ENCODE measurements at places on chromosomes 3 and 15. TPM values are rescaled to one million over a fixed set of nuclear protein-coding genes. Genes with fewer than 3 reads are reported as not detected.

GRCh38 chr3:184289426-184289938 lies 9.6 kb upstream of the PSMD2 start:
- no peaks in the 10 kb centered on the region for H3K36me3 ChIP-seq
- peaks cover 4% of the 10 kb centered on the region for H3K27me3 ChIP-seq
- H3K4me1 ChIP-seq = no peaks in the 10 kb centered on the region
- no peak overlapping the region for H3K4me3 ChIP-seq

- no peak overlapping the region for H3K4me3 ChIP-seq
- DNase-seq = no peak
- H3K27me3 ChIP-seq = no peaks in the 10 kb centered on the region
- H3K36me3 ChIP-seq = no peaks in the 10 kb centered on the region
Observed at GRCh38 chr15:58268746-58269267, 130.6 kb downstream of the AQP9 start.

The THBS1 gene
- 285 TPM for total RNA-seq

DNA sequence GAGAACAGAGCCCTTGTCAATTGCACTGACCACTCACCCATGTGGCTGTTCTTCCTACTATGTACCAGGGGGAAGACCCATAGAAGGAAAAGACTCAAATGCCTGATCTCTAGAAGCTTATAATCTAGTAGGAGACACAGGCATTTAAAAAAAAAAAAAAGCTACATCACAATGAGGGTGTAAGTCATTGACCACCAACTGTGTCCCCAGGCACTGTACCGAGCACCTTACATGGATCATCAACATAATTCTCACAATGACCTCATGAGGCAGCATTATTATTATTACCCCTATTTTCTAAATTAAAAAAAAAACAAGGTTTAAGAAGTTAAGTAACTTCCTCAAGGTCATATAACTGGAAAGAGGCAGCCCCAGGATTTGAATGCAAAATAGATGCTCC lies 247.4 kb downstream of the SHOX2 start:
- no peaks in the 10 kb centered on the region for H3K4me1 ChIP-seq
- no peak overlapping the region for H3K27ac ChIP-seq
- H3K4me3 ChIP-seq = no peak overlapping the region
- no peak for DNase-seq

GRCh38 chr3:177210744-177211502 lies 13.6 kb upstream of the TBL1XR1 start:
- H3K4me1 ChIP-seq = no peaks in the 10 kb centered on the region
- DNase-seq = no peak
- no peaks in the 10 kb centered on the region for H3K36me3 ChIP-seq
- H3K4me3 ChIP-seq = no peak overlapping the region
- no peaks in the 10 kb centered on the region for H3K27me3 ChIP-seq

DNA sequence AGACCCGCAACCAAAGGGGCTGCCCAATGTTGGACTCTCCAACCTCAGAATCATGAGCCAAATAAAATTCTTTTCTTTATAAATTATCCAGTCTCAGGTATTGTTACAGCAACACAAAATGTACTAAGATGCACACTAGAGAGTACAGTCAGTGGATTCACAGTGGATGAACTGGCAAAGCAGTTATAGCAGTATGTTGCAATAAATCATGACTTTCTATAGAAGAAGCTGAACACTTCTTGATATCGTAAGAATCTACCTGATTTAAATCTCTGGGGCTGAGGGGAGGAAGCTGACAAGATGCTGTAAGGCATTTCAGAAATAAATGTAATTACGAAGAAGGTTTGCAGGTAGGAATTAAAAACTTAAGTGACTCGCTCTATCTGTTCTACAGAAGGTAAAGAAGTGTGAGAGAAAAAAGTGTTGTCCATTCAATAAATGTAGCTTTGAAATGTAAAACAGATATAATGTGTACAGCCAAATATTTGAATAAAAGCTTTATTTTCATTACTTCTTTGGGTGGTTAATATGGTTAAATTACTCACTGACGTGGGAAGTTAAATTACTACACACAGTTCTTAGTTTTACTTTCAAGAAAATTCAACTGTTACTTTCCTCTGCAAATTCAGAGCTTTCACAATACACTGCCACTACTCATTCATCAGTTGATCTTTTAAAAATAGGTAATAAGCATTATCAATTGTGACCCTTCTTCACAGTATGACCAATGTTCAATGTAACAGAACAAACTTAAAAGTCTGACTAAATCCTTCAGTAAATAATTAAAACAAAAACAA lies 439.1 kb downstream of the SHQ1 start:
- no peaks in the 10 kb centered on the region for H3K27me3 ChIP-seq
- H3K4me1 ChIP-seq = no peaks in the 10 kb centered on the region
- no peaks in the 10 kb centered on the region for H3K36me3 ChIP-seq

The CAV3 gene
- total RNA-seq = not detected

GRCh38 chr3:187684444-187684843 lies 14.2 kb upstream of the SST start:
- no peak for DNase-seq
- no peaks in the 10 kb centered on the region for H3K36me3 ChIP-seq
- no peaks in the 10 kb centered on the region for H3K27me3 ChIP-seq
- H3K4me1 ChIP-seq = no peaks in the 10 kb centered on the region

The CRABP1 gene
- total RNA-seq = not detected

- DNase-seq = no peak
Observed at GRCh38 chr3:128488636-128488990, 4.4 kb downstream of the GATA2 start.

The MOBP gene
- not detected for total RNA-seq

The MESP2 gene
- total RNA-seq = 0.21 TPM

- H3K27ac ChIP-seq = peak overlapping the region; percentile 44
- no peaks in the 10 kb centered on the region for H3K4me1 ChIP-seq
- no peak overlapping the region for H3K4me3 ChIP-seq
- no peaks in the 10 kb centered on the region for H3K36me3 ChIP-seq
- no peak for DNase-seq
Observed at GRCh38 chr15:89836267-89837133, 21.8 kb upstream of the ANPEP start.

DNA sequence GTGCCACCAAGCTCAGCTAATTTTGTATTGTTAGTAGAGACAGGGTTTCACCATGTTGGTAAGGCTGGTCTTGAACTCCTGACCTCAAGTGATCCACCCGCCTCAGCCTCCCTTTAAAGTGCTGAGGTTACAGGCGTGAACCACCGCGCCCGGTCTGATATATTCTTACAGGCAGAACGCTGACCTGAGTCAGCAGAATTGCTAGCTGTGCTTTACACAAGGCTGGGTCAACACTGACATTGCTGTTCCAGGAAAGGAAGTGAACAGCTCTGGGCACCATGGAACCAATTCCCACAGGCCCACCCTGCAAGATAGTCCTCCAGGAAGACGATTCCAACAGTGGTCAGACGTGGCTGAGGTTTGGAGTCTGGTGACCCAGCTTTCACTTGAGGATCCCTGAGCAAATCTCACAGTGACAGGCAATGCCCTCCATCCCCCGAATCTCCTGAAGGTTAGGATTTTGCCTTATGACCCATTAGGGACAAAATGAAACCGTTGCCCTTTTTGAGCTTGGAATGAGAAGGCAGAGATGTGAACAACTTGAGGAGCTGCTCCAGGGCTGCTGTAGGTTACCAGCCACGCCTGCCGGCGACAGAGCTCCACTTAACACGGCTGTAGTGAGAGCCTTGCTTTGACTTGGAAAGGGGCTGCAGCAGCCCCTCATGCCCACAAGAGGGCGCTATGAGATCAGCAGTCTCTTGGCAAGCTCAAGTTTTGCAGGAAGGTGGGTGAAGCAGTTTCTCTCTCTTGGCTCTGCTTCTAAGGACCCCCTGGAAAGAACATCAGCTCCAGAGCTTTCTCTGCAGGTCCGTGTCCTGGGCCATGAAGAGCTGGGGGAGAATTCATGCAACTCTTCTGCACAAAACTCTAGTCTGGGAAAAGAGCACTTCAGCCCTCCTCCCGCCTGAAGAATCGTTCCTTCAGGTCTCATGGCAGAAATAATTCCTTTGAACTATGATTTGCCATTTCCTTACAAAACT lies 74.1 kb downstream of the SENP2 start:
- H3K27me3 ChIP-seq = no peaks in the 10 kb centered on the region
- DNase-seq = peak; percentile 76
- H3K4me1 ChIP-seq = peaks cover 19% of the 10 kb centered on the region
- H3K4me3 ChIP-seq = no peak overlapping the region

- no peak for DNase-seq
- no peaks in the 10 kb centered on the region for H3K27me3 ChIP-seq
- H3K4me3 ChIP-seq = no peak overlapping the region
Observed at GRCh38 chr3:78844307-78844706, 923.5 kb downstream of the ROBO1 start.

GRCh38 chr3:10972072-10972782 lies 20.3 kb upstream of the SLC6A1 start:
- no peak overlapping the region for H3K4me3 ChIP-seq
- no peaks in the 10 kb centered on the region for H3K27me3 ChIP-seq
- no peaks in the 10 kb centered on the region for H3K36me3 ChIP-seq
- no peaks in the 10 kb centered on the region for H3K4me1 ChIP-seq
- DNase-seq = no peak
- H3K27ac ChIP-seq = no peak overlapping the region

All from uterus (tissue), 4 donors.